Dermis microvascular lymphatic vessel endothelial cell (primary cell): ENCODE measurements at places on chromosomes 1 and 21. TPM values are rescaled to one million over a fixed set of nuclear protein-coding genes. Genes with fewer than 3 reads are reported as not detected.
A peak's percentile ranks its signal among the peaks of the same experiment; 100 is the strongest.

GRCh38 chr1:232143315-232143886 is 486.5 kb downstream of the SIPA1L2 start:
- no peak for DNase-seq

- no peak for DNase-seq
Measured at GRCh38 chr1:232207073-232207866, 422.7 kb downstream of the SIPA1L2 start.

DNA sequence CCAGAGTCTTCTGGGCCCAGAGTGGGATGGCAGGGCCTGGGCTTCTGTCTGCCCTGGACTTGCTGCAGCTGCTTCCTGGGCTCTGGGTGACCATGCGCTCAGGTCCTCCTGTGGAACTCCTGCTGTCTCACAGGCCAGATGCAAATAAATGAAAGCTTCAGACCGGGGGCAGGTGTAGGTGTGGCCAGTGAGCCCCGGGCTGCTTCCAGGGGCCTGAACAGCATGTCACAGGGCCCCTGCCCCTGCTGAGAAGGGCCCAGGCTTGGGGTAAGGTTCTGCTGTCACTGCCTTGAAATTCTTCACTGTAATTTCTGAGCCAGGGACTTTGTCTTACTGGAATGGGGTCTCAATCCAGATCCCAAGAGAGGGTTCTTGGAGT is 2.5 kb upstream of the PKNOX1 start:
- DNase-seq, result no peak

- no peak for DNase-seq
Measured at GRCh38 chr1:45545553-45546310, 4.9 kb upstream of the AKR1A1 start.

Gene TAF12
- total RNA-seq, result 18.7 and 24.0 TPM in 2 replicates

DNA sequence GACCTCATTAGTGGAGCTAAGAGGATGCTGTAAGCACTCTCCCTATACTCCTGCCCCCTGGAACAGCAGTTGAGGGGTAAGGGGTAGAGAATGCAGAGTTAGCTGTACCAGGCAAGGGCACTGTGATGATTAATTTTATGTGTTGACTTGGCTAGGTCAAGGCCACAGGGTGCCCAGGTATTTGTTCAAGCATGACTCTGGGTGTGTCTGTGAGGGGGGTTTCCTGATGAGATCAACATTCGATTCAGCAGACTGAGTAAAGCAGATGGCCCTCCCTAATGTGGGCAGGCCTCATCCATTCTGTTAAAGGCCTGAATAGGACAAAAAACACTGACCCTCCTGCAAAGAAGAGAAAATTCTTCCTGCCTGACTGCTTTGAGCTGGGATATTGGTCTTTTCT is 110.8 kb downstream of the KCND3 start:
- DNase-seq, result no peak

DNA sequence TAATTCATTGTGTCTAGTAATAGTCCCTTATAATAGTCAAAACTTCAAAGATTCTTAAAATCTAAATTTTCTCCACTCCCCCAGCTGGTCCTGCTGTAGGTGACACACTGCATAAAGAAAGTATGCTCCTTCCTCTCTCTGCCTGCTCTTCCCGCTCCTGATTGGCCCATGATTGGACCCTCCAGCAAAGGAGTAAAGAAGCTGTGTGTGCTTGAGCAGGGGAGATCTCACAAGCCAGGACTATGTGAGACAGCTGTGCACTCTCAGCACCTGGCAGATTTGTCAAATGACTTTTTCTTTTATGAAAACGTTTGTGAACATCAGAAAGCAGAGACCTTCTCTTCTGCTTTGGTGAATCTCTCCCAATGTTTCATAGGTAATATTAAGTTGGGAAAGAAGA is 274.8 kb upstream of the LYPLAL1 start:
- DNase-seq, result no peak

Gene C1orf21
- 5.5 and 18.0 TPM in 2 replicates for total RNA-seq

Gene SLC2A5
- 0.13 and 0.25 TPM in 2 replicates for total RNA-seq

DNA sequence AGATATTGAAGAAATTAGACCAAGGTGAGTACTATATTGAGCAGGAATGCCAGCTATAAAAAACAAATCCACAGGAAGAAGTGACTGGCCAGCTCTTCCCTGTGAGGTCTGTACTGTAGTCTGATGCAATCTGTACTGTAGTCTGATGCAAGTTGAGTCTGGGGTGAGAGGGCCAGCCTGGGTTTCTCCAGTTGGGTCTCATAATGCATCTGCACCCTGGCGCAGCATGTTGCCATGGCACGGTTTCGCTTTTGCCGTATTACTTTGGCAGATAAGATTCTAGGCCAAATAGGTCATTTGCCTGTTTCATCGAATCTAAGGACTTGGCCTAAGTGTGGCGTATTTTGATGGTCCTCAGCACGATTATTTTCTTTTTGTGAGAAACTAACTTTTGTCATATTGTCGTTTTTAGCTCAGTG is 24.4 kb upstream of the PGD start:
- no peak for DNase-seq

Gene MSH4
- total RNA-seq, result 0.13 TPM in 2 replicates

Gene CELA2B
- total RNA-seq, result not detected in 2 replicates

Gene ESPN
- 0.90 and 1.3 TPM in 2 replicates for total RNA-seq

GRCh38 chr1:35726450-35727433 is 8.1 kb upstream of the C1orf216 start:
- peak; percentile 32 for DNase-seq

DNA sequence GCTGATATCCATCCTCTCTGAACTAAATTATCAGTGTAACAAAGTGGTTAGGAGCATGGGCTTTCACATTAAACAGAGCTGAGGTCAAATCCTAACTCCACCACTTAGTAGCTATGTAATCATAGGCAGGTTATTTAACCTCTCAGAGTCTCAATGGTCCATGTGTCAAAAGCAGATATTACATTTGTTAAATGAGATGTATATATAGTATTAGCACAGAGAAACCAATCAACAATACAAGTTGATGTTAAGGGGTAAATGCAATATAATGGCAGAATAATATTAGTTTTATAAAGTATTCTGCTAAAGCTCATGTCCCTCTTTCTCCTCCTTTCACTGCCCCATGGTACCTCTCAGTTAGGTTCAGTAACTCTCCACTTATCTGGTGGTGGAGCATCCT is 27.2 kb downstream of the DBT start:
- no peak for DNase-seq

Gene TTC22
- not detected in 2 replicates for total RNA-seq

Gene KRTAP21-2
- not detected in 2 replicates for total RNA-seq

- no peak for DNase-seq
Measured at GRCh38 chr1:151578941-151579340, 32.9 kb upstream of the SNX27 start.

- no peak for DNase-seq
Measured at GRCh38 chr1:66374561-66375111, 159.3 kb upstream of the SGIP1 start.

DNA sequence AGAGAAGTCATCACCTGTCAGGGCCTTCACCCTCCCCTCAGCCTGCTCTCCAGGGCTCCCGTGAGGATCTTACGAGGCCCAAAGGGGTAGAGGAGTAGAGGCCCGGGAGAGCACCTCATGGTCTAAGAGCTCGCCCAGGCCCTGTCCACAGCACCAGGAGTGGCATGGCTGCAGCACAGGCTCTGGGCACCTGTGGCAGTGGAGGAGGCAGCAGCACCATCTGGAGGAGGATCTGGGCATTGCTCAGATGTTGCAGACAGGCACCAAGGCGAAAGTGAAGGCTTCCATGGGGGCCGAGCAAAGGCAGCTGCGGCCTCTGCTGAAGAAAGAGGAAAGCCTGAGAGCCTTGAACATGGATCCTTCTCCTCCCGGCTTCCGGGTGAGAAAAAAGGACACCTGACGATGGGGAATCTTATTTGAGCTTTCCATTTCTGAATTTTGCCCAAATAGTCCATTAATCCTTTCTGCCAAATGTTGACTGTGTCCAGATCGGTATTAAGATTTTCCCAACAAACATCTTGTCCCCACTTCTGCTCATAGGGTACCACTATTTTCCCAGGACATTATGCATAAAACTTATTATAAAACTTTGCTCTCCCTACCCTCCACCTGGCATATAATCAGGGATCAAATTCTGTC is 604.7 kb downstream of the PTPRC start:
- DNase-seq, result peak; percentile 14

Gene CFAP74
- not detected in 2 replicates for total RNA-seq

Gene RNU1-1
- total RNA-seq, result under 0.01 TPM in 2 replicates

DNA sequence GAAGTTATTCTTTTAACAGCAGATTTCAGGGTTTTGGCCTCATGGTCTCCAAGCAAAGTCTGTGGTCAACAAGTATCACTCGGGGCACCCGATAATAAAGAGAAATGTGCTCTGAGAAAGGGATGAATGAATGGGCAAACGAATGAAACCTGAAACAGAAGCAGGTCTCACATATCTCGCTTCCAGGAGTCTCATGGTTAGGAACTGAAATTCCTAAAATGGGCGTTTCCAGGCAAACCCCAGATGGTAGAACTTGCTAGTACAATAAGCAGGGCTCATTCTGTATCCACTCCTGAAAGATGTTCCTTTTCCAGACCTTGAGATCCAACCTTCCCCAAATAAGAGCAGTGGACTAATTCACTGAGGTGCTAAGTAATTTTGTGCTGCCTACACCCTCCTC is 87.2 kb downstream of the LAMC2 start:
- DNase-seq, result no peak

GRCh38 chr1:34332996-34333395 is 156.3 kb downstream of the C1orf94 start:
- no peak for DNase-seq

DNA sequence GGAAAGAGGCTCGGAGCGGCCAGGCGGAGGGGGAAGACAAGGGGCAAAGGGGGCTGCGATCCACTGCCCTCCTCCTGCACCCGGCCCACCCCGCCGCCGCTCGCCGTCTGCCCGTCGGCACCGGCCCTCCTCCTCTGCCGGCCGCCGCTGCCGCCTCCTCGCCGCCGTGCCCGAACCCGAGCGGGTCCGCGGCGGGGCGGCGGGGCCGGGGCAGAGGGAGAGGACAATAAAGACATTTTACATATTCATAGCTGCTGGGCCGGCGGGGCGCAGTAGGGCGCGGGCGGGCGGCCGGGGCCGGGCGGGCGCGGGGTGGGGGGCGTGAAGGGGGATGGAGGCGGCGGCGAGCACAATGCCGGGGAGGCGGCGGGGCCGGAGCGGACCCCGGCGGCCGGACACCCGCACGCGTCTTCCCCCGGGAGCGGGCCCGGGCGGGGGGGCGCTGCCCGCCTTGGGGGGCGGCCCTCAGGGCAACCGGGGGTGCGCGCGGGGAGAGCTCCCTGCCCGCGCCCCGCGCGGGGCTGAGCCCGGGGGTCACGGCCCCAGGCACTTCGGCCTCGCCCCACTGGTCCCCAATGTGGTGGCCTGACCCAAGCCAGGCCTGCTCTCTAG is 546 bp downstream of the POU2F1 start:
- no peak for DNase-seq

Gene MEX3A
- total RNA-seq, result 3.6 and 7.0 TPM in 2 replicates

Gene OR10J1
- total RNA-seq, result not detected in 2 replicates

Gene NCMAP
- not detected in 2 replicates for total RNA-seq

- DNase-seq, result no peak
Measured at GRCh38 chr1:193270996-193271395, 84.6 kb upstream of the B3GALT2 start.

Gene LIN28A
- total RNA-seq, result not detected in 2 replicates

- DNase-seq, result no peak
Measured at GRCh38 chr1:149942207-149942606, 5.5 kb upstream of the MTMR11 start.

GRCh38 chr1:51484591-51484990 is 34.5 kb downstream of the EPS15 start:
- DNase-seq, result no peak
